Lung (tissue), 17 donors: ENCODE measurements at places on chromosomes 1 and 21. TPM values are rescaled to one million over a fixed set of nuclear protein-coding genes. Genes with fewer than 3 reads are reported as not detected.
A peak's percentile ranks its signal among the peaks of the same experiment; 100 is the strongest.

DNA sequence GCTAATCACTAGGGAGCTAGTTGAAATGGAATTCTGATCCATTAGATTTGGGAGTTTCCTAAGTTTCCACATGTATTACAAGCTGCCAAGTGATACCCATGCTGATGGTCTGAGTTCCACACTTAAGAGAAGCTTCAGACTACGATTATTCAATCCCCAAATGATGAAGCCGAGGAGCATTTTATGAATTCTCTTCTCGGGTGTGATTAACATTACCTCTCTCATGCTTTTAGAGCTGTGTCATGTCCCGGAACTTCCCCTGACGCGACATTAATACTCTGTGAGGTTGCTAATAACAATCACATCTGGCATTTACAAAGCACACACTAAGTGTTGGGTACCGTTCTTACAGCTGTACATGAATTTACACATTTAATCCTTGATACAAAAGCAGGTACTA, 63.0 kb downstream of the KCNJ15 start:
- DNase-seq, result no peak

GRCh38 chr21:41322496-41323382, 6.1 kb downstream of the FAM3B start:
- DNase-seq, result no peak

- no peak for DNase-seq
These were observed 7.8 kb downstream of the KCNJ10 start for GRCh38 chr1:160062230-160062532.

- DNase-seq, result no peak
These were observed 26.4 kb downstream of the LRRC53 start for GRCh38 chr1:74486036-74486435.

- DNase-seq, result no peak
These were observed 131.0 kb downstream of the TRIM33 start for GRCh38 chr1:114379987-114380386.

DNA sequence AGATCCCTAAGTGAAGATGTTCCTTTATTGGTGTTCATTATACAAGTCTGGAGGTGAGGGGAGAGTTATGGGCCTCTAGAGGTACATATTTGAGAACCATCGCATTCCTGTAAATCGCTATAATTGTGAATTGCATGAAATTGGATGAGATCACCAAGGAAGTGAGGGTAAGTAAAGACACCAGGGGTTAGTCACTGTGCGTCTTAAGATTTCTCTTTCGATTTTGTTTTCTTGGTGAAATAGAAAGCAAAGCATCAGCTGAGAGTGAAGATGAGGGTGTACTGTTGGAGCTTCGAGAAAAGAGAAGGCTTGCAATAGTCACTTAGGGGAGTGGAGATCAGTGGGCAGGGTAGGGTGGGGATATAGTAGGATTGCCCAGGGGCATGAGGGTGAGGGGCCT, 82.1 kb downstream of the RAVER2 start:
- no peak for DNase-seq

DNA sequence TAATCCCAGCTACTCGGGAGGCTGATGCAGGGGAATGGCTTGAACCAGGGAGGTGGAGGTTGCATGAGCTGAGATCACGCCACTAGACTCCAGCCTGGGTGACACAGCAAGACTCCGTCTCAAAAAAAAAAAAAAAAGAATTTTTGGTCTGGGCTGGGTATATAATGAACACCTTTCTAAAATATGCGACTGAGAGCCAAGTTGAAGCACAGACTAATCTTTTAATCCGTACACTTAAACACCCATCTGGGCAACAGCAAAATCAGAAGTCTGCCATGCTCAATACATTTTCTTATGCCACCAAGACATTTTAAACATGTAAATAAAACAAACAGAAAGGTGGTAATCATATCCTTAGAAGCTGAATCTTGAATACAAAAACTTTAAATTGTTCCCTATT, 31.6 kb upstream of the ABCB10 start:
- no peak for DNase-seq

DNA sequence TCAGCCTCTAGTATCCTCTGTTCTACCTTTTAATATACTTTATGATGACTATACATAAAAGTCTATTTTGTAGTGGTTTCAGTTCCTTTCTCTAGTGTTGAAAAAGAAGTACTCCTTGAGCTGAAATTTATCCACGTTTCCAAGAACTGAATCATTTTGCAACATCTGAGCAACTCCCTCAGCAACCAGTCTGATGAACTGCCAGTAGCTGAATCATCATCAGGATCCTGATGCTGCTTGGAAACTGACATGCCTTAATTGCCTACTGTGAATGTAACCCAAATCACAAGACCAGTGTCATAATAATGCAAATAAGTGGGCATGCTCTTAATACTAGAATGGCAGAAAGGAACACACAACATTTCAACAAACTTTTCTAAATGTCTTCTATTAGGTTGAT, 103.3 kb downstream of the CYYR1 start:
- peak; percentile 37 for DNase-seq

DNA sequence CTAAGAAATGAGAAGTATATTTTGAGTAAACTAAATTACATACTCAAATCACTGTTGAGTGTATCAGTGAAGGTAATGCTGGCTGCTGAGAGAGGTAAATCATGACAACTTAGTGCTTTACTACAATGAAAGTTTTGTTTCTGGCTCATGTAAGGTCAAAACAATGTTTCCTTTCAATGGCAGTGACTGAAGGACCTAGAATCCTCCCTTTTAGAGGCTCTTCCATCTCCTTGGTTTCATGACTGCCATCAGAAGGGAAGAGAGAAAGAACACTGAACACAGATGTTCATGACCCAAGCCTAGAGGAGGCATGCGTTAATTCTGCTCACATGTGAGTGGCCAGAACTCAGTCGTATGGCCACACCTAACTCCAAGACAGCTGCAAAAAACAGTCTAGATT, 130.6 kb downstream of the AKT3 start:
- DNase-seq, result no peak

- peak; percentile 14 for DNase-seq
These were observed 15.3 kb downstream of the CD2 start for GRCh38 chr1:116769561-116769977.

DNA sequence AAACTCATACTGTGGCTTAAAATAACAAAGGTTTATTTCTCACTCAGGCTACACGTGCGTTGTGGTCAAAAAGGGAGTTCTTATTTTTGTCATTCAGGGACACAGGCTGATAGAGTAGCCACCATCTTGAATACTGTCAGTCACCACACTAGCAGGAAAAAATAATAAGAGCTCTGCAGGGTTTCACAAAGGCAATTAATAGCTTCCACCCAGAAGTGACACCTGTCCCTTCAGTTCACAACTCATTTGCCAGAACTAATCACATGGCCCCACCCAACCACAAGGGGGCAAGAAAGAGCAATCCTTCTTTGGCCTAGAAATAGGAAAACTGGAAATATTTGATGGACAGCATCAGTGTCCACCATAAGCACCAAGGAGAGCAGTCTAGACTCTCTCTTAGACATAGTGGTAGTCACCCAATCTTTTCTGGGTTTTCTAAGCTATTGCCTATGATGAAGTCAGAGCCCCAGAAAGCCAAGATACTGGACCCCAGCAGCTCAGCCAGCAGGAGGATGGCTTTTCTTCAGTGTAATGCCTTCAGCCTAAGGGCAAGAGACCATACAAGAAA, 8.2 kb downstream of the HAPLN2 start:
- peak; percentile 39 for DNase-seq

GRCh38 chr1:235006816-235007215, 121.8 kb downstream of the TOMM20 start:
- DNase-seq, result no peak

- DNase-seq, result no peak
These were observed 29.6 kb upstream of the KAZN start for GRCh38 chr1:14568716-14569355.

DNA sequence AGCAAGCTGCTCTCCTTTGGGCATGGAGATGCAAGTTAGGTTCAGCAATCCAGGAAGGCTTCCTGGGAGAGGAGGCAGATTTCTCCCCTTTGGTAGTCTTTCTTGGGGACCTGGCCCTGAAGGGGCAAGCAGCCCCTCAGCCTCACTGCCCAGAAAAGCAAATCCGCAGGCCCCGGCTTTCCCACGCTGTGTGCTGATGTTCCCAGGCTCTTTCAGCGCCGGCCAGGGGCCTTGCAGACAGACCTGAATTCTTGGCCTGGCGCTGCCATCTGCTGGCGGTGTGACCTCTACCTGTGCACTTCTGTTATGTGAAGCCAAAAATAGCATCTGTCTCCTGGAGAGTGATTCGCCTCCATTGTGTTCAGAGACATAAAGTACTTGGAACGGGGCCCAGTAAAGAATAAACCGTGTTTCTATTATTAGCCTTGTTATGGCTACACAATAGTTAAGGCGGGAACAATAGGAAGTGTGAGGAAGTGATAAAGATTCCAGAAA, 64.8 kb downstream of the ALPL start:
- peak; percentile 69 for DNase-seq

- DNase-seq, result no peak
These were observed 443.0 kb downstream of the SIPA1L2 start for GRCh38 chr1:232186931-232187330.

The CCSAP gene
- total RNA-seq, result 5.3 TPM

The LRRC71 gene
- total RNA-seq, result 4.9 TPM

The VCAM1 gene
- 8.0 TPM for total RNA-seq

The SPSB1 gene
- 9.5 TPM for total RNA-seq

The HSD3B2 gene
- total RNA-seq, result 1.6 TPM

The NUP210L gene
- 0.26 TPM for total RNA-seq

The HAO2 gene
- not detected for total RNA-seq

The EXO1 gene
- total RNA-seq, result 2.5 TPM

The ZNF695 gene
- total RNA-seq, result 0.61 TPM

The LCE2A gene
- total RNA-seq, result not detected

The PROK1 gene
- total RNA-seq, result not detected
